ENCODE measurements at places on chromosomes 2 and 18.

- DNase-seq: no peak
These were observed 96.8 kb downstream of the CAPN13 start for GRCh38 chr2:30710461-30710860.

DNA sequence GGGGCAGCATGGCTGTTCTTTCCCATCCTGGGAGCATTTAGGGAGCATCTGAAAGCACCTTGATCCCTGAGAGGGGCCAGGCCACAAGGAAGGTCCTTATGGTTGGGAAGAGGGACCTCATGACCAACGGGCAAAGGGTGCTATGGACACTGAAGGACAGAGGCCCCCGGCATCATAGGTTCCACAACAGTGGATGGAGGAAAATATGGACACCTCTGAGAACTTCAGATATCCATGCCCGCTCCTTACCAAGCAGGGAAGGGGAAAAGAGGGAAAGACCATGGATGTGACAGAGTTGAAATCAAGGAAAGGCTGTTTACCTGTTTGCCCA is 94.1 kb upstream of the MGAT4A start:
- DNase-seq: no peak

- no peak for DNase-seq
These were observed 26.2 kb upstream of the COLEC12 start for GRCh38 chr18:526681-527080.

DNA sequence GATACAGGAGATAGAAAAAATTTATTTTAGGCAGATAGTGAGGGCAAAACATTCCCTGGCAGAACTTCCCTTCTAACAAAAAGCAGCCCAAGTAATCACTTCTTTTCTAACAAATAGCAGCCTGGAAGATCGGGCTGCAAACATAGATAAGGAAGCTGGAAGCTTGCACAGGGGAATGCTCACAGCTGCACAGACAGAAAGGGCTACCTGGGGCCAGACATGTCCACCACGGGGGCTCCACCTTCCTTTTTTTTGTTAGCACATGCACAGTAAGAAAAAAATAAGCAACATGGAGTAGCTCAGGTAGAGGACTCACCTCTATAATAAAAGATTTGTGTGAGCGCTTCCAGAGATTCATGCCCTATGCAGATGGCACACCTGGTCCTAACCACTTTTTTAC is 420.5 kb downstream of the PTH2R start:
- no peak for DNase-seq

- DNase-seq: no peak
These were observed 7.5 kb downstream of the SLC39A10 start for GRCh38 chr2:195664528-195664927.

- peak; percentile 37 for DNase-seq
These were observed 3.3 kb downstream of the NCK2 start for GRCh38 chr2:105747991-105748390.

GRCh38 chr2:119216994-119217393 is 6.6 kb upstream of the STEAP3 start:
- DNase-seq: no peak

GRCh38 chr2:25001325-25001637 is 29.5 kb upstream of the DNAJC27 start:
- DNase-seq: no peak

- DNase-seq: no peak
These were observed 58.8 kb downstream of the RND3 start for GRCh38 chr2:150428641-150429040.

GRCh38 chr2:31386172-31386571 is 28.4 kb downstream of the XDH start:
- no peak for DNase-seq

DNA sequence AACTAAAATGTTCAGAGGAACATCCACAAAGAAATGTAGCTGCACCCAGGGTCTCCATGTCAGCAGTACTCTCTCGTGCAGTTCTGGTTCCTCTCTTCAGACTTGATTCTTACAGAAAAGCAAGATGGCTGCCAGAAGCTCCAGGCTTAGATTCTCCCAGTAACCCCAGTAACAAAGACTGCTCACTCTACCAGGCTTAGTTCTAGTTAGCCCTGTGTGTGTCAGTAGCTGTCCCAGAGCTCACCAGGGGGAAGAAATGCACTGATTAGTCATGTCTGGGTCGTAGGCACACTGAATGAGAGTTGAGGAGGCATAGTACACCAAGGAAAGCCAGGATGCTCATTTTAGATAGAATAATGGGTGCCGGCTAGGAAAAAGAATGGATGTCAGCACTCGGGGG is 395.0 kb upstream of the NRP2 start:
- DNase-seq: no peak

DNA sequence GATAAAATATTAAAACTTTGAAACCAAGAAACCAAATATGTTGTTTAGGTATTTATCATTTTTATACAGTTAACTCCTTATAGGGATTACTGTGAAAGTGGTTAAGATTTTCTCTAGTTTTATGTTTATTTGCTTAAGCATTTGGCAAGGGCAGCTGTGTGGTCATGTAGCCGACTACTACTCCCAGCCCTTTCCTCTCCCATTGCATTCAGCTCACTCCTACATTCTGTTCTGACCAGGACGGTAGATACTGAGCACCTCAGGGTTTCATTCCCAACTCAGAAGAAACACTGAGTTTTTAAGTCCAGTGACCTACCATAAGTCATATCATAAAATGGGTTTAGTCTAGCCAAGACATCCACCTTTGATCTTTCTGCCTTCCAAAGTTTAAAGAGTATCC is 19.8 kb downstream of the FZD5 start:
- no peak for DNase-seq

DNA sequence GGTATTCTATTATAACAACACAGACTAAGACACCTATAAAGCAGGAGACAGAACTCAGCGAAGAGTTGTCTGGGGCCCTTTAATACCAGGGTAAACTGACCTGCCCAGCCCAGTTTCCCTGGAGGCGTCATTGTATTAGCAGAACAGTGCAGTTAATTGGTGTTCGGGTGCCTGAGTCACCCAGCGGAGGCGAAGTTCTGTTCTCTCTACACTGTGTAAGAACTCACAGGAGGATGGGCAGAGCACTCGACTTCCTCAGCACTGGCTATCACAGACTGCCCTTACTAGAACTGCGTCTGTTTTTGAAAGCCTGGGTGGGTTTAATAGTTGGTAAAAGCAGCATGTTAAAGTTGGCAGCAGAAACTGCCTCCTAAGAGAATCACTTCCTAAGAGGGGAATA is 106.5 kb upstream of the ATP8B1 start:
- no peak for DNase-seq

GRCh38 chr2:36650031-36650829 is 46.3 kb upstream of the VIT start:
- peak; percentile 42 for DNase-seq

DNA sequence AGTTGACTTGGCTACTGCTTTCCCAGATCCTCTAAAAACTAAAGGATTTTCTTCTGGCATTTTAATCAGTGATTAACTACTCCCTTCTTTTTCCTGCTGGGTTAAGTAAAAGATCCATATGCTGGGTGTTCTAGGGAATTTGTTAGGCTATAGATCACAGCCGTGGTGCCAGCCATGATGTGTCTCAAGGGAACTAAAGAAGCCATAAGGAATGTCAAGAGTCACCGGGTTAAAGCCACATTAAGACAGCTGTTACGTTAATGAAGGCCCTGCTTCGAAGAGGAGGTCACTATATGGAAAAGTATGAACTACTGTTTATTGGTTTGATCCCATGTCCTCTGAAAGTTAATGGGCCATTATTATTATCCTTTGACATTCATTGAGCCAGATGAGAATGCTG is 70.7 kb downstream of the PAX3 start:
- DNase-seq: no peak

DNA sequence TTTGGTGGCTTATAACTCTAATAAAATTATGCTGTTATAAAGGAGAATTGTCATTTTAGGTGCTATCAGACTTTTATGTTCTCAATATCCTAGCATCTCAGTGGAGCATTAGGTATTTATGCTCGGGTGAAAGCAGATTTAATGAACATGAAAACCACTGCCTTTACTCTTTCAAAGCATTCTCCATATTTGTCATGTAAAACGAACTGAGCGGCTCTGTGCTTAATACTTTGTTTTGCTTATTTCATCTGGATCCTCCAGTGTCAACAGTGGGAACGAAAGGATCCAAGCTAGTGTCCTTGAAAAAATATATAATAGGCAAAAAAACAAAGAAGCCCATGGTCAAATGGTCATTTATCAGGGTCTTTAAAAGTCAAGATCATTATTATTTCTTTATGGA is 53.5 kb downstream of the THSD7B start:
- DNase-seq: no peak

- no peak for DNase-seq
These were observed 63.7 kb downstream of the IL1R2 start for GRCh38 chr2:102055346-102055990.

DNA sequence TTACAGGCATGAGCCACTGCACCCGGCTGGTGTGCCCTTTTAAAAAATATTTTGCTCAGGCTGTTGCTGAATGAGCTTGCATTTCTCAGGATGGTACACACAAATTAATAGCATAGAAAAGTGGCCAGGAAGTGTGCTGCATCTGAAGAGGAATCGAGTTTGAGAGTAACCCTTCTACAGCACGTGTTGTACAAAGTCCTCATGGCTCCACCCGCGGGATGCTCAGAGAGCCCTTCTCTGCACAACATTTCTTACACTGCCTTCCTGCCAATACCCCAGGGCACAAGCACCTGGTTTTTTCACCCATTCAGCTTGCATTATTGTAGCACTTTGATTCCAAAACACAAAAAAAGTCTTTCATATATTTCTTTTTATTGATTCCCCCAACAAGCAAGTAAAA is 90.1 kb upstream of the NEDD4L start:
- DNase-seq: no peak

GRCh38 chr2:24937236-24937635 is 17.2 kb upstream of the ADCY3 start:
- no peak for DNase-seq

DNA sequence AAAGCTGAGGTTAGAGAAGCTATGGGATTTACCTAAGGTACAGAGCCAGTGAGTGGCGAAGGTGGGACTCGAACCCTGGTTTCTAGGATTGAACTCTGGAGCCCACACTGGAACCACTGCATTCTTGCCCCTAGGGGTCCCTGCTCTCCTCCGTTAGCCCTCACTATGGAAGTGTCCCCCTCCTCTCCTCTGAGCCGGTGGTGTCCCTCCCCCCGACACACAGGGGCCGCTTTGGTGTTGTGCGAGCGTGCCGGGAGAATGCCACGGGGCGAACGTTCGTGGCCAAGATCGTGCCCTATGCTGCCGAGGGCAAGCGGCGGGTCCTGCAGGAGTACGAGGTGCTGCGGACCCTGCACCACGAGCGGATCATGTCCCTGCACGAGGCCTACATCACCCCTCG is 8.5 kb upstream of the GMPPA start:
- DNase-seq: no peak

DNA sequence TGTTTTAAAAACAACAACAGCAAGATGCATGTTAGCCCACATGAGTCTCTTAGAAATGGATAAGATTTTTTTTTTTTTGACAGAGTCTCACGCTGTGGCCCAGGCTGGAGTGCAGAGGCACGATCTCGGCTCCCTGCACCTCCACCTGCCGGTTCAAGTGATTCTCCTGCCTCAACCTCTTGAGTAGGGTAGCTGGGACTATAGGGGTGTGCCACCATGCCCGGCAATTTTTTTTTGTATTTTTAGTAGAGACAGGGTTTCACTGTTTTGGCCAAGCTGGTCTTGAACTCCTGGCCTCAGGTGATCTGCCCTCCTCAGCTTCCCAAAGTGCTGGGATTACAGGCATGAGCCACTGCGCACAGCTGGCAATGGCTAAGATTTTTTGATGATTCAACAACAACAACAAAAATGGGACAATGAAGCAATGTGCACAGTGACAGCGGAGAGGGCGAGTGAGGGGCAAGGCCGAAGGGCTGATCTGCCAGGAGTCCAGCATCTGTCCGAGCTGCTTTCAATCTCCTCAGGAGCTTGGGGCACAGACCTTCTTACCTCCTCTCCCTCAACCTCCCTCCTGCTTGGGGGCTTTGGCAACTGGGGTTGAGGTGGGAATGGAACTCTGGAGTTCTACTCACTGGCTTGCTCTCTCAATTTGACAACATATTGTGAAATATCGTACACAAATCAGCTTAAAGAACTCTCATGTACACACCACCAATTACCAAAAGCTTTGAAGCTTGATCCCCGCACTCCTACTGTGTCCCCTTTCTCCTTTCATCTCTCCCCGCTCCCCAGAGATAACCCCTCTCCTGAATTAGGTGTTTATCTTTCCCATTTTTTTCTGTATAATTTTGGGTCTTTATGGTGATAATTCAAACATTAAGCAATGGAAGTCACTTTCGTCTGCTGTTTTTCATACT is 3.4 kb downstream of the ABCG8 start:
- peak; percentile 0 for DNase-seq

GRCh38 chr18:65336411-65336810 is 414.4 kb upstream of the CDH7 start:
- no peak for DNase-seq

DNA sequence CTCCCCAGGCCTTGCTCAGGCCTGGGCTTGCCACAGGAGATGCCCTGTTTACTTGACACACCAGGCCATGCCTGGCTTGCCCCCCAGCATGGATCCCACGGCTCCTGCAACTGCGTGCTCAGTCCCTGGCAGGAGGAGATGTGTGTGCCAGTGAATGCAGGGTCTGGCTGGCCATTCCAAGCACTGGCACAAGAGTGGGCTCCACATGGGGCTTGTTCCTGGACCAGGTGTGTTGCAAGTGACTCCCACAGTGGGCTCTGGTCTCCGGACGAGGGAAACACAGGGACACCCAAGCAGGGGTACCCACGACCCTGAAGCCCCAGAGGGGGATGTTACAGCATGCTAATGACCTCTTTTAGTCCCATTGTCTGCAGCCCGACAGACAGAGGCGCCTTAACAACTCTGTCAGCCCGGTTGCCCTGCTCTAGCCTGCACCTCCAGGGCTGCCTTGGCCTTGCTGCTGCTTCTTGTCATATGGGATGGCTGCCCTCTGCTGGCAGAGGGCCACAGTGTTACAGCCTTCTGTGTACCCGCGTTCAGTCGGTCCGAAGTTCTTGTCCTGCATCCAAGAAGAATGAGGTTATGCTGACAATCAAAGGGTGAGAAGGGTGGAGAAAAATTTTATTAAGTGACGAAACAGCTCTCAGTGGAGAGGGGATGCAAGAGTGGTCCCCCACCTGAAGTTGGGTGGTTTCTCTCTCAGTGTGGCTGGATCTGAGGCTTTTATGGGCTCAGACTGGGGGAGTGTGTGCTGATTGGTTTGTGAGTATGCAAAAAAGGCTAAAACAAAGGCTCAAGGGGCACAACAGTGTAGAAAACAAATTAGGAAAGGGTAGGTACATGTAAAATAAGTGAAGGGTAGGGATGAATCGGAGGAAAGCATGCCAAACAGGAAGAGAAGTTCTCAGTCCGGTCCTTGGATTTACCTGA is 180.4 kb downstream of the MBD5 start:
- peak; percentile 24 for DNase-seq

GRCh38 chr2:127305990-127306585 is 12.1 kb upstream of the ERCC3 start:
- DNase-seq: no peak

DNA sequence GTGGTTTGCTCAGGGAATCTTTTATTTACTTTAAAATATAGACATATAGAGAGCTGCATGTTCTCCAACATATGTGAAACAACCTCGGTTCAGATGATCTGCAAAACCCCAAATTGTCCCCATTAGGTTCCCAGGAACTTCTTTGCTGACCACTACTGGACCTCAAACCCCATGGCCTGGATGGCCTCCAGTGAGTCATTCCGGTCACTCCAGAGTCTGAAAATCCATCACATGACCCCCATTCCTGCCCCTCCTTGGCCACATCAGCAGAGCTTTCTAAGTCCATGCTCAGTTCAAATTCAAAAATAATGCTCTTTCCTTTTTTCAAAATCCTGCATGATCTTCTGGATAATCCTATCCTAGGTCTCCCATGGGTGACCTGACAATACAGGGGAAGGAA is 271.0 kb downstream of the TNS1 start:
- DNase-seq: no peak

All from hepatic stellate cell (primary cell).